ENCODE measurements at places on chromosomes 12 and 14.

- no peak for DNase-seq
Observed at GRCh38 chr12:31386364-31386777, 60.4 kb upstream of the SINHCAF start.

DNA sequence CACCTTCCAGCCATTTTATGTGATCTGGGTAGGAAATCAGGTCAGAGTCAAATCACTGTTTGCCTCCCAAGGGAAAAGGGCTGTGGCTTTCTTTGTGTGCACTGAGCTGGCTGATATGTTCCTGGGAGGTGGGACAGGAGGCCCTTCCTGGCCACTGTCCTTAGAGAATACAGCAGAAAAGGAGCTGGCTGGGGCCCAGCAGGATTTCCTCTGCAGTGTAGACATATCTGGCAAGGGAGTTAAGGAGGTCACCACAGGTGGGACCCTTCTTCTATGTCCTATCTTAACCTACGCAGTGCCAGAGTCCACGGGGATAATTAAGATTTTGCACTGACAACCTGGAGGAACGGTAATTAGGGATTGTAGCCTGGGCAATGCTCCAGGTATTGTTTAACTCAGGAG lies 145.3 kb downstream of the NTF3 start:
- DNase-seq = no peak

- DNase-seq = no peak
Observed at GRCh38 chr12:59121451-59121850, 201.1 kb upstream of the LRIG3 start.

DNA sequence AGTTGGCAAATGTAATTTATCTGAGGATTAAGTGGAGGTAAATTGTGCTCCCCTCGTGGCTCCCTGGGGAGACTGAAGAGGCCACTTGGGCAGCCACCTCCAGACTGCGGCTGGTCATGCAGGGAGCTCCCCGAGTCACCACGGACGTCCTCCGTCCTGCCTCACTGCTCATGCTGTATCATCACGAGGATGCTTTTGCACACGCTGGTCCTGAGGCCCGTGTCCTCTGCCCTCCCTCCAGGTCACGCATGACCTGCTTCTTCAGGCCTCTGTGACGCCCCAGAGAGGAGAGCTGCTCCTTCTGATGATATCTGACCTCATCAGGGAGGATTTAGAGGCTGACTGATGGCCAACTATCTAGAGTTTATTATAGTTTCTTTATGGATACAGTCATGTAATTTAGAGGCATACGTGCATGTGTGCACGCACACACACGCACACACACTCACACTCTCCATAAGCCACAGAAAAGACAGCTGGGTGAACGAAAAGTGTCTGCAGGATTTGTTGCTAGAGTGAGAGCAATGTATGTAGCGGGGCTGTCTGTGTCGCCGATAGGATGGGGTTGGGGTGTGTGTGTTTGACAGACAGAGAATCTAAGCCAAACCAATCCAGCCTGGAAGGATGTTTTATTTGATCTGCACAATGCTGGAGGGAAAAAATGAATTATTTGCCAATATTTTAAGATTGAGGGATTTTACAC lies 160.0 kb downstream of the ADGRD1 start:
- no peak for DNase-seq

DNA sequence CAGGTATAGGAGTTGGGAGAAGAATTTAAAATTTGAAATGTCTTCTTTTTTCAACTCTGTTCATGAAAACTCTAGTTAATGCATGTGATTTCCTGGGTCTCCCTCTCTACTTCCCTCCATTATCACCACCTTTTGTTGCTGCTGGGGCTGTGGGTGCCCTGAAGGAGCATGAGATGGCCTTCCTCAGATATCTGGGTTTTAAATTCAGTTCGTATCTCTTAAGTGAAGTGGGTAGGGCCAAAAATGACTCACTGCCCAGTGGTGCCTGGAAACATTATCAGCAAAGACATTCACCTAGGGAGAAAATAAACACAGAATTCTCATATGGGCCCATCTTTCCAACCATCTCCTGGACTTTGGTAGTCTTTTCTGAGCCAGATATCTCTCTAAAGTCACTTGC lies 234.9 kb upstream of the PLEKHG7 start:
- DNase-seq = no peak

GRCh38 chr14:34098045-34098984 lies 147.4 kb upstream of the EGLN3 start:
- peak; percentile 31 for DNase-seq

DNA sequence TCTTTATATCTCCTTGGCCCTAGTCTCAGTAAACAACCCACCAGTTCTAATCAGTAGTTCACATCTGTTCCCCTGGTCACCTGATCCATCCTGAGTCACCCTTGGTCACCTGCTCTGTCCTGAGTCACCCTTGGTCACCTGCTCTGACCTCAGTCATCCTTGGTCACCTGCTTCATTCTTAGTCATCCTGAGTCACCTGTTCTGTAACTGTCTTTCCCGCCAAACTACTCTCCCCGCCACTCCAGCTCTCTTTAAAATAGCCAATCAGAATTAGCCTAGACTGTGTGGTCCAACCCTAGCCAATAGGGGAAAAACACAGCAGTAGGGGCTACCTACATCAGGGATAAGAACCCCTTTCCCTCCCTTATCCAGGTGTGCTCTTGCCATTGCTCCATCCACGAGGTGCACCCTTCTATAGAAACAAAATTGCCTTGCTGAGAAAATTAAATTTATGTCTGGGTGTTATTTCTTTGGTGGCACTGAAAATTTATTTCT lies 245.4 kb upstream of the DIO3 start:
- no peak for DNase-seq

- DNase-seq = no peak
Observed at GRCh38 chr12:26573225-26573909, 259.6 kb downstream of the ITPR2 start.

DNA sequence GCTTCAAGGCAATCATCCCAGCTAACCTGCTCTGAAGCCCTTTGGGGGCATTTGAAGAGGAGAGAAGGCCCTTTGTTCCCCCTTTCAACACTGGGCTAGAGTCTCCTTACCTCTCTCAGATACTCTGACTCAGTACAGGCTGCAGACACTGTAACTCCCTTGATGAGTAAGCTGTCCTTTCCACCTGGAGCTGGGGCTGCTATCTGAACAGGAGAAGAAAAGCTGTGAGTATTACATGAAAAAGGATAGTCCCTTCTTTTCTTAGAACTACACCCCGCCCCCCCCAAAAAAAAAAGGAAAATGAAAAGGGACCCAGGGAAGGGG lies 186.6 kb upstream of the PLEKHG7 start:
- DNase-seq = no peak

DNA sequence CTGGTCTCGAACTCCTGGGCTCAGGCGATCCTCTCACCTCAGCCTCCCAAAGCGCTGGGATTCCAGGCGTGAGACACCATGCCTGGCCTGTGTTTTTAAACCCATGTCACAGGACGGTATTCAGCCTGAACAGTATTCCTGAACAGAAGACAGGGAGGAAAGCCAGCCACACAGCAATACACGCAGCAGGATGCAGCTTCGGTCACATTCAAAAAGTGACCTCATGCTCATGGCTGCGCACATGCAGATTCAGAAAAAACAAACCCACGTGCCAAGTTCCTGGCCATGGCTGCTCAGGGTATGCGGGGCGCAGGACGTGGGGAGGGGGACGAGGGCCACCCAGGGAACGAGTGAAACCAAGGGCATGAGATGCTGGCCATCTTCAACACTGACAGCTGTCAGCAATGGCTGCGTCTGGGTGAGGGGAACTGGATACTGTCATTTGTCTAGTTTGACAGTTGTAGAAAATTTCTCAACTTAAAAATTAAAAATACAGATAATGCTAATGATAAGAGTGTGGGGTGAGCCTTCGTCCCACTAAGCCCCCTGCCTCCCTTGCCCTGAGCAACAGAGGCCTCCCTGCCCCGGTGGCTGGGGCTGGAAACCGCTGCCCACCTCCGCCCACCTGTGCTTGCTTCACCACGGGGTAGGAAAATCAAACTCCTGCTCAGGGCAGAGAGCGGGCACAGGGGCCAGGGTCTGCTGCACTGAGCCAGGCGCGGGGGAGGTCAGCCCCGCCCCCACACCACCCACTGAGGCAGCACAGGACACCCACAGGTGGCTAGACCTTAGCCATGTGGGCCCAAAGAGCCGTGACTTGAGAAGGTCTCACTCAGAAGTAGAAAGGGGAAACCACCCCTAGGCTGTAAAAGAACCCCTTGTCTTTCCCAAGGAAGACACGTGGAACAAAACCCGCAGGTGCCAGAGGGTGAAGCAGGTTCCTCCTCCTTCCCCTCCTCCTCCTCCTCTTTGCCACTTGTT lies 84.2 kb downstream of the SCARB1 start:
- no peak for DNase-seq

DNA sequence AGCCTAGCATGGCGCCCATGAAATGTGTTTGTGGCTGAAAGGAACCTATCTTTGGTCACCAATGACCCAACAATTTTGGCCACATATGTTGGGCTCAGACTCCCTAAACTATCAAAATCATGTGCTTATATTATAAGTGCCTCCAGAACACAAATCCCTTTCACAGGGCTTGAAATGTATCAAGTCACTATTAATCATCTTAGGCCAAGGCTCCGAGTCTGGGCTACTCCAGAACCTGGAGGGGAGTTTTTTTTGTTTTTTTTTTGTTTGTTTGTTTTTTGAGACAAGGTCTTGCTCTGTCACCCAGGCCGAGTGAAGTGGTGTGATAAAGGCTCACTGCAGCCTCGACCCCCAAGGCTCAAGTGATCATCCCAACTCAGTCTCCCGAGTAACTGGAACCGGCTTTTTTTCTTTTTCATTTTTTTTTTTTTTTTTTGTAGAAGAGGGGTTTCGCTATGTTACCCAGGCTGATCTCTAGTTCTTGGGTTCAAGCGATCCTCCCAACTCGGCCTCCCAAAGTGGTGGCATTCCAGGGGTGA lies 989 bp upstream of the DRAM1 start:
- DNase-seq = no peak

DNA sequence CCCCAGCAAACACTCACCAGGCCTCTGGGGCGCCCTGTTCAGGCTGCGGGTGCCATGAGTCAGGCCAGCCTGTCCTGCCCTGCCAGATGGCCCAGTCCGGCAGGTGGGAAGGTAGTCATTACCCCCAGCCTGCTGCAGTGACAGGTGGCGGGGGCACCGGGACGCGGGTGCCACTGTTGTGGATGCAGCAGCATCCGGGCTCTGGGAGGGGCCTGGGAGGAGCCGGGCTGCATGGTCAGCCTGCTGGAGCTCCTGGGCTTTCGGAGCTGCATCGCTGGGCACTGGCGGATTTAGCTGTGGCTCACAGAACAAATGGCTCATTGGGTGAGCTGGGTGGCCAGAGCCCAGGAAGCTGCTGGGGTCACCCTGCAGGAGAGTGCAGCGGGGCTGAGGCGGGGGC lies 13.5 kb downstream of the CEP170B start:
- no peak for DNase-seq

GRCh38 chr14:95651028-95651427 lies 35.2 kb upstream of the TCL1B start:
- no peak for DNase-seq

- no peak for DNase-seq
Observed at GRCh38 chr12:111215881-111216280, 153.0 kb downstream of the PHETA1 start.

DNA sequence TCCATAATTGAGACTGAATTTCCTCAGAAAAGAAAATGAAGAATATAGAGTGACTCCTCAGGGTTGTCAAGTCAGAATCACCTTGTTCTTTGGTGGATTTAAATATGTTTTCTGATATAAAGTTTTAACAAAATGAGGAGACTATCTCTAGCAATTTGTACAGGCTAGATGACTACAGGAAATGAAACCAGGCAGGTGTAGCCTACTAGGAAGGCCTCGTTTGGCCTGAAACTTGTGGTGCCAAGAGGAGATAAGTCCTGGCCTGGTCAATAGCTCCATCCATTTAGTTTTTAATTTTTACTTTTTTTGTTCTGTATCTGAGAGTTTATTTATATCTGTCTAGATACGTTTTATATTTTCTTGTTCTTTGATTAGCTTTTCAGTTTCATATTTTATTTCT lies 41.5 kb downstream of the SNAPC1 start:
- no peak for DNase-seq

- DNase-seq = no peak
Observed at GRCh38 chr12:31588976-31589375, 2.0 kb downstream of the DENND5B start.

DNA sequence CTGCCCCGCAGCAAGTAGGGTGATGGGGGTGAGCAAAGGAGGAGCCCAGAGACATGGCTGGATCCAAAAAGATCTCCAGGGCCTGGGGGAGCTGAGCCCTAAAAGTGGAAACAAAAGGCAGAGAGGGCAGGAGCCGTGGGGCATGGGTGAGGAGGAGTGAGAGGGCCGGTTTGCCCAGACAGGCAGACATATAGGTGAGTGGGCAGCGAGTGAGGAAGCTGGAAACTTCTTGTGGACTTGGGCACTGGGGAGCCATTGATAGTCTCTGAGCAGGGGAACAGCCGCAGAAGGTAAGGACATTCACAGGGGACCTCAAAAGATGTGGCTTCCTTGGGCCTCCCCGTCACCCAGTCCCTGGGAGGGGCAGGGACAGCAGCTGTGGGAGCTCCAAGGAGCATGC lies 16.8 kb upstream of the TMEM119 start:
- DNase-seq = no peak

GRCh38 chr12:5395443-5396271 lies 36.3 kb upstream of the NTF3 start:
- no peak for DNase-seq

DNA sequence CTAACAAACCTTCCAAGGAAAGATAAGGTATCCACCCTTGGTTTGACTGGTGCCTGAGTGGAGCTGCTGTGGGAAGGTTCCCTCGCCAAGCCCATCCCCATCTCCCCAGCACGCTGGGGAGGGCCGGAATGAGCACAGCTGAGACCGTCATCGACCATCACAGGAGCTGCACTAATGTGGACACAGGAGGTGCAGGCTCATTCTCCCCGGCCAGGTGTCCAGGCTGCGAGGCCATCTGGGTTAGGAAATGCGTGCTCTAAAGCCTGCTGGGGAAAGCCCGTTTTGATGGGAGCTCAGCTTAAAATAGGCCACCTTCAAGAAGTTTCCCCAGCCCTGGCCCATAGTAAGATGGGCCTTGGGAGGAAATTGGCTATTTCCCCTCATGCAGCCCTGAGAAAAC lies 35.2 kb upstream of the FOXN3 start:
- DNase-seq = no peak

- DNase-seq = no peak
Observed at GRCh38 chr14:81127785-81128184, 93.0 kb downstream of the GTF2A1 start.

DNA sequence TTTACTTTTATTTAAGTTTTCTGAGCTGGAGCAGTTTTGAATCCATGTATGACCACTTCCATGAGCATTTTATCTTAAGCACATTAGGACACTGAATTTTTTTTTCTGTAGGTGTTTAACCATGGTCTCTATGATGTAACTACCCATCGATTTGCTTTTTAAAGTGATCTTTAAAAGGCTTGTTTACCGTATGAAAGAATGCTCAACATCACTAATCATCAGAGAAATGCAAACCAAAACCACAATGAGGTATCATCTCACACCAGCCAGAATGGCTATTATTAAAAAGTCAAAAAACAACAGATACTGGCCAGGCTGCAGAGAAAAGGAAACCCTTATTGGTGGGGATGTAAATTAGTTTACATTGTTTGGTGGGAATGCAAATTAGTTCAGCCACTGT lies 23.0 kb downstream of the GLRX5 start:
- DNase-seq = no peak

GRCh38 chr12:123943816-123944215 lies 28.8 kb downstream of the CCDC92 start:
- no peak for DNase-seq
